CD4-positive, alpha-beta memory T cell (primary cell): ENCODE measurements at places on chromosomes 1 and 21. TPM values are rescaled to one million over a fixed set of nuclear protein-coding genes. Genes with fewer than 3 reads are reported as not detected.

DNA sequence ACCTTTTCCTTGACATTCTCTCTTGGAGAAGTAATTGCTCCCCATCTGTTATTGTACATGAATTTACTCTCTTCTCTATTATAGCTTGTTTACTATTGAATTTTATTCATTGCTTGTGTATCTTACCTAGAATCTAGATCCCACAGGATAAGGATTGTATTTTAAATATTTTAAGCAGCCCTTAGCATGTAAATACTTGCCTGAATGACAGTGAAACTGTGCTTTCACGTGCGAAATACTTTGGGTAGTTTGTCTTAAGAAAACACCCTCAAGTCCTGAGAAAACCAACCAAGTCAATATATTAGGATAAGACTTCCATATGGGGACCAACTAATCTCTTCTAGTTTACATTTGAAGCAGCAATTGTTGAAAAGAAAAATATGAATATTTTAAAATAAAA is 15.3 kb downstream of the ARPC5 start:
- DNase-seq, result no peak

GRCh38 chr1:43932786-43933385 is 715 bp upstream of the ARTN start:
- DNase-seq, result no peak

DNA sequence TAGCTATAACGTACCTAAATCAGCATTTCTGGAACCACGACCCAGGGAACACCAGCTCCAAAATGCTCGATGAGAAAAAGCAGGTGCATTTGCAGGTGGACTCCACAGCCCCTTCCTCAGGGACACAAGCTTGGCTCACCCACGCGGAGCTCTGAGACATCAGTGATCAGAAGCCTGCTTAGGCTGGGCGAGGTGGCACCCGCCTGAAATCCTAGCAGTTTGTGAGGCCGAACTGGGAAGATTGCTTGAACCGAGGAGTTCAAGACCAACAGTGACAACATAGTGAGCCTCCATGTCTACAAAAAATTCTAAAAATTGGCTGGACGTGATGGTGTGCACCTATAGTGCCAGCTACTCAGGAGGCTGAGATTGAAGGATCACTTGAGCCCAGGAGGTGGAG is 2.5 kb upstream of the TSPEAR start:
- no peak for DNase-seq

DNA sequence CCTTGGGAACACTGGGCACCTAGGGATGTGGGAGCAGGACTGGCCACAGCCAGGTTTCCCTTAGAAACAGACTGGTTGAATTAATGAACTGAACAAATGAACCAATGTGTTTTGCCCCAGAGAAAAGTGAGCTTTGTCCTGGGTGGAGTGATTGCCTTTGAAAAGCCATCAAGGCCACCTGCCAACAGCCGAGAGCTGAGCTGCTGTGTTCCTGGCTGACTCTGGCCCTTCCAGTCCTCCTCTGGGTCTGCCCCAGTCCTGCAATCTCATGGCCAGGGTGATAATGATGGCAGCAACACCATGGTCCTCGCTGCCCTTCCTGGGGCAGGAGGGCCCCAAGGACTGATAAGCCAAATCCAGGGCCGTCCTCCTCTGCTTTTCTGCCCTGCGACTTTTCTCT is 18.2 kb upstream of the GJA9 start:
- DNase-seq, result no peak

- no peak for DNase-seq
Observed at GRCh38 chr1:76066394-76066793, 8.2 kb upstream of the ST6GALNAC3 start.

- DNase-seq, result no peak
Observed at GRCh38 chr1:192654591-192655251, 18.8 kb downstream of the RGS13 start.

DNA sequence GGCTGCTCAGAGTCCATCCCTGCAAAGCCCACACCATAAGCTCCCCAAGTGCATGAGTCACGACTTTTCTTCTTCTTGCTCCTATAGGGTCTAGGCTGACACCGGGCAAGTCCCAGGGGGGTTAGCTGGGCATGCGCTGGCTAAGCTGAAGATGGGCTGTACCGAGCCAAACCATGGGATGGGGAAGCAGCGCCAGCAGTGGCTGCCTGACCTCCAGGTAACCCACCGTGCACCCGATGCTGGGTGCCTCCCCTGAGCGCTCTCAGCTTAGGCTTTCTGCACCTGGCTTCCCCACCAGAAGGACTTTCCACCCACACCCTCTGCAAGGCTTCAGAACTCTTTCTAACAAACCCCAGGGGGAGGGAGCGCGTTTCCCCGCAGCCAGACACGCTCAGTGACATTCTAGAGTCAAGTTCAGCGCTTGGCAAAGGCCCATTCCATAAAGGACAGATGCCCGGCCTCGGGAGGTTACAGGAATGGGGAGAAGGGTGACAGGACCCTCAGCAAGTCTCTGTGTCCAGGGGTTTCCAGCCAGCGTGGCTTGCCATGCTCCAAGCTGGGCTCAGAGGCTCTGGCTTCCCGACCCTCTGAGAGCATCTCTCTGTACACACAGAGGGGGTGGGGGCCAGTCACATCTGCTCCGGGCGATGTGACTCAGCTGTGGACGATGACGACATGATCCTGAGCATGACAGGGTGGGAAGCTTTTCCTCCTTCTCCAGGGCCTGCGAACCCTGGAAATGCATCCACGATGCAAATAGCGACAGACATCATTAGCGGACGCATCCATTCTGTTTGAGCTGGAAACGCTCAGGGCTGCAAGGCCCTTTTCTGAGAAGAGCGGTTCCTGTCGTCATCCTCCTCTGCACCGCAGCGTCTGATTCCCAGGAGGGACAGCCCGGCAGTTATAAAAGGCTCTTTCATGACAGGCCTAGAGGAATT is 107.8 kb downstream of the SIK1 start:
- no peak for DNase-seq

DNA sequence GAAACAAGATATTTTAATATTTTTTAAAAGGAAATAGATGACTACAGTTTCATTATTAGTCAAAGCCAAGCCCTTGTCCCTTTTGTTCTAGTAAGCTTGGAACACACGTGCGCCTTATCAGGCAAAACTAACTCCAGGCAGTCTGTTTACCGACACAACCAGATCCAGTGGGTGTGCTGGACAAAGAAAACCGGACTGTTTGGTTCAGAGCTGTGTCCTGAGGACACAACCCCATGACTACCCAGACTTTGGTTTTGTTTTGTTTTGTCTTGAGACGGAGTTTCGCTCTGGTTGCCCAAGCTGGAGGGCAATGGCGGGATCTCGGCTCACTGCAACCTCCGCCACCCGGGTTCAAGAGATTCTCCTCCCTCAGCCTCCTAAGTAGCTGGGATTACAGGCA is 13.9 kb upstream of the RHOU start:
- DNase-seq, result no peak

GRCh38 chr1:243903041-243903440 is 53.0 kb upstream of the AKT3 start:
- no peak for DNase-seq

DNA sequence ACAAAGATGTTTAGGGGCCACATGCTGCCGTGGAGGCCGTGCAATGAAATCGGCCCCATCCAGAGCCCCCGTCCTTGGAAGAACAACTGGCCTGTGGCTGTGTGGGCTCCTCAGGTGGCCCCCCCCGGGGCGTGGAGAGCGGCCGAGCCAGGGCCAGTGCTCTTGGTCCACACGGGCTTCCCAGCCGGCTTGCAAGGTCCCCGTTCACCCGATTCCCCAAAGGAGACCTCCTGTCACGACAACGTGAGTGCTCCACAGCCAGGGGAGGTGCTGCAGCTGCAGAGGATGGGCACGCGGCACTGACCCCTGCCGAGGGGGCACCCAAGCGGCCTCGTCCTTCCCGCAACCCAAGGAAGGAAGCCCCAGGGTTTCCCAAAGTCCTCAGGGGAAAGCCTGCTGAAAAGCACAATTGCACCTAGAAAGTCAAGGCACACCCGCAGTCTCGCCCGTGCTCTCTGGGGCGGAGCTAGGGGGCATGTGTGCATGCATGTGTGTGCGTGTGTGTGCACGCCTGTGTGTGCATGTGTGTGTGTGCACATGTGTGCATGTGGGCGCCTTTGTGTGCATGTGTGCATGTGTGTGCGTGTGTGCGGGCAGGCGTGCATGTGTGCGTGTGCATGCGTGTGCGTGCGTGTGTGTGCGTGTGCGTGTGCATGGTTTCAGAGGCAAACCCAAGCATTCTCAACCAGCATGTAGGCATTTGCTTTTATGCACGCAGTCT is 48.2 kb downstream of the SLX9 start:
- no peak for DNase-seq

GRCh38 chr1:203371288-203371687 is 20.4 kb upstream of the FMOD start:
- no peak for DNase-seq

- no peak for DNase-seq
Observed at GRCh38 chr1:5713101-5714010, 278.9 kb downstream of the NPHP4 start.

DNA sequence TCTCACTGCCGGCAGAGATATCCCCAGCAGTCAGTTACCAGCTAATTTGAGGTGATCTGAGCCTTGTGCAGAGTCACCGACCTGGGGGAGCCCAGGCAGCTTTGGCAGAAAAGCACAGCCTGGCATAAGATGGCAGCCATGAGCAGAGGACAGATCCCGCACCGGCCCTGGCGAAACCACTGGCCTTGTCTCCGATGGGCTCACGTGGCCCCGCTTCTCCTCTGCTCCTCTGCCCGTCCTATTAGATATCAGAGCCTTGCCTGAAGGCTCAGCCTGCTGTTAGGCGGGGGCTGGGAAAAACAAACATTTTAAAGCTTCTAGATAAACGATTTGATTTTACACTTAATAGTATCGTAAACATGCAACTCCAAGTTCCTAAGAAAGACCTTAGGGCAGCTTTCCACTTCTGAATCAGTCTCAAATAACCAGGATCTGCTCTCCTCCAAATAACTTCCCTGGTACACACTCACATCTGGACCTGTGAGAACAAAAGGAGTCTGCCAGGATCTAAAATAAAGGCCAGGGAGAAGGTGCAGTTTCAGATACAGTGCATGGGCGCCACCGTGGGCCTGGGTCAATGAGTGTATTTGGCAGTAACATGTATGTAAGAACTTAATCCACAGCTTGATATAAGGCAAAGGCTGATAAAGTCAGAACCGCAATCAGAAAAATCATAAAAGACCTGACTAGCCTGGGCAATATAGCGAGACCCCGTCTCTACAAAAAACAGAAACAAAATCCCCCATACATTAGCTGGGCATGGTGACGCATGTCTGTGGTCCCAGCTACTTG is 10.0 kb downstream of the EDARADD start:
- no peak for DNase-seq

DNA sequence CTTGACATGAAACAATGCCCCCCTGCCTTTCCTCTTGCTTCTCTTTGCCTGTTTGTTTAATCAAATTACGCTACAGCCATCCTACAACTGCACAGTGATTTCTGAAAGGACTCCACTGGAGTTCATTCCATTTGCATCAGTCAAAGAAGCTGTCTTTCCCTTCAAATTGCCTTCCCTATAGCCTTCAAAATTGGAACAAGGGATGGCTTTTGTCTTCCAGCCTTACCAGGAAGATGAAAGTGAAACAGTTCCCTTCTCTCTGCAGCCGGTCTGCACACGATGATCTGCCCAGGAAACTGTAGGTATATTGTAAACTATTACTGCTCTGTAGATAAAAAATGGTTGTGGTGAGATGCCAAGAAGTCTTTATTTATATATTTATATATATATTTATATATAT is 65.6 kb upstream of the ETS2 start:
- no peak for DNase-seq

GRCh38 chr1:185156854-185157598 is at the start of the genes SWT1 and TRMT1L:
Gene SWT1, plus strand, starts transcription at chr1:185157167. Its CDS starts 3,675 bp downstream, at chr1:185160842.
Gene TRMT1L, minus strand, starts transcription at chr1:185156953. Its CDS starts 241 bp downstream, at chr1:185156712.
- DNase-seq, result peak; percentile 97

- DNase-seq, result no peak
Observed at GRCh38 chr21:39675993-39676661, 63.4 kb downstream of the B3GALT5 start.

DNA sequence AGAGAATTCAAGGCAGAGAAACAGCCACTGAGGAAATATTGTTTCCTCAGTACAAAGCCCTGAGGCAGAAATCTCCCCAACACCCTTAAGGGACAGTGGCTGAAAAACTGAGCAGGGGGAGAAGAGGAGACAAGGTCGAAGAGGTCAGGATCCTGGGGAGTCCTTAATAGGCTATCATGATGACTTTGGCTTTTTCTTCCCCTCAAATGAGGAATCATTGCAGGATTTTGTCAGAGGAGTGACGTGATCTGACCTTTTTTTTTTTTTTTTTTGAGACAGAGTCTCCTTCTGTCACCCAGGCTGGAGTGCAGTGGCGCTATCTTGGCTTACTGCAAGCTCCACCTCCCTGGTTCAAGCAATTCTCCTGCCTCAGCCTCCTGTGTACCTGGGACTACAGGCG is 10.2 kb downstream of the MAP7D1 start:
- DNase-seq, result no peak

DNA sequence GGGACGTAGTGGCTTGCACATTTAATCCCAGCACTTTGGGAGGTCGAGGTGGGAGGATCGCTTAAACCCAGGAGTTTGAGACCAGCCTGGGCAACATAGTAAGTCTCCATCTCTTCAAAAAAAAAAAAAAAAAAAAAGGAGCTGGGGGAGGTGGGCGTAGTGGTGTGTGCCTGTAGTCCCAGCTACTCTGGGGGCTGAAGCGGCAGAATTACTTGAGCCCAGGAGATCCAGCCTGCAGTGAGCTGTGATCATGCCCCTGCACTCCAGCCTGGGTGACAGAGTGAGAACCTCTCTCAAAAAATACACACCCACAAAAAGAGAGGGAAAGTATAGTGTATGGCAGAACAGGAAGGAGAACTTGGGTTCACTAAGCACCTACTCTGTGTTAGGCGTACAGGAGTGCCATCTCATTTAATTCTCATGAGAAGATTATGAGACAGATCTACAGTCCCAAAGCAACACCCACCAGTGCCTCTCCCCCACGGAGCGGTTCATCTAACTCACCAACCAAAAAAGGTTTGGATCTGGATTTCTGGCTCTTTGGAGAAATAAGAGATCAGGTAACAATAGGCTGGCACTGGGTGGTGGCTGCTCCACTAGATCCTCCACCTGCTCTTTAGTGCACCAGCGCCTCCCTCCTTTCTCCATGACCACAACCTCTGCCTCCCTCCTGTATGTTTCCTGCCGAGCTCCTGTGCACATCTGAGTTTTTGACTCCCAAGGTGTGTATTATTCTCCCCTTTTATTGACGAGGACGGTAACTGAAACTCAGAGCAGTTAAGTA is 1.4 kb upstream of the TRAF5 start:
- no peak for DNase-seq

GRCh38 chr1:199221371-199222150 is 582.7 kb downstream of the PTPRC start:
- no peak for DNase-seq

DNA sequence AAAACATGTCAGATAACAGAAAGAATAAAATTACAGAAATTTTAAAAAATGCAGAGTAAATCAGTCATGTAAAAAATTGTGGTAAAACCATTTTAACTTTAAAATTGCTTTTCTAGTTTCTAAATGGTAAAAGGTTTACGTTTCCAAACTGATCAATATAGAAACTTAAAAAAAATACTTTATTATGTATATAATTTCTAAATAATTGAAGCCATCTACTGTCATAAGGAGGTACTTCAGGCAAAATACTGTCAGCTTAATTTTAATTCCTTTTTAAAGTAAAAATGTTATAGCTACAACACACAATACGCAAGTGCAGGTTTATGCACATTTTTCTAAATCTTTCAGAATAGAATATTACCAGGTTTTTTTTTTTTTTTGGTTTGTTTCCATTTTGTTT is 159.9 kb downstream of the HFM1 start:
- DNase-seq, result no peak

CCDC27 gene
- total RNA-seq, result not detected

GSTM5 gene
- total RNA-seq, result not detected

ZNF669 gene
- total RNA-seq, result 14.7 TPM

CNR2 gene
- total RNA-seq, result not detected

OBSCN gene
- 91.4 TPM for total RNA-seq

AGMAT gene
- 3.6 TPM for total RNA-seq

C1QA gene
- total RNA-seq, result 2.2 TPM

LIN28A gene
- total RNA-seq, result not detected

TLCD4 gene
- total RNA-seq, result 0.33 TPM
